ENCODE measurements at places on chromosomes 4 and X. TPM values are rescaled to one million over a fixed set of nuclear protein-coding genes. Genes with fewer than 3 reads are reported as not detected.

Gene GAGE12E
- total RNA-seq: not detected

Gene GPR34
- total RNA-seq: 4.1 TPM

Gene BEX5
- total RNA-seq: 1.3 TPM

Gene MAOB
- total RNA-seq: 4.2 TPM

Gene REST
- total RNA-seq: 29.2 TPM

Gene NKAP
- total RNA-seq: 7.3 TPM

Gene KLB
- 0.52 TPM for total RNA-seq

Gene UCHL1
- 8.3 TPM for total RNA-seq

Gene KCNIP4
- not detected for total RNA-seq

- no peak for DNase-seq
These were observed 90.8 kb downstream of the ZNF330 start for GRCh38 chr4:141311246-141312204.

DNA sequence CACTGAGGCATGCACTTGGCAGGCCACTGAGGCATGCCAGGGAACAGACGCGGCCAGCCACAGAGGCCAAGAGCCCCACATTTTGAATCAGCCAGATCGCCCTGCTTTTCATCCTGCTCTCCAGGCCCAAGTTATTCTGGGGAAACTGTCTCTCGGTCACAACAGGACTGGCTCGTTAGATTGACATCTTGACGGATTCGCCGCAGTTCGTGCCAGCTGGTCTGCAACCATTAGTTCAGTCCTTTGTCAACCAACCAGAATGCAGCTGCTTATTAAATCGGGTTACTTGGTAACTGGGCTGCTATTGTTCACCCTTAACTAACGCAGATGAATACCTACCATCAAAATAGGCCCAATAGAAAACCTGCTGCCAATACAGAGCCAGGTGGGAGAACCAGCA is 16.7 kb downstream of the CLDN34 start:
- DNase-seq: no peak

- DNase-seq: no peak
These were observed 367.3 kb downstream of the CHIC1 start for GRCh38 chrX:73930300-73930699.

GRCh38 chr4:92270908-92271307 is 32.9 kb upstream of the GRID2 start:
- no peak for DNase-seq

GRCh38 chr4:16082426-16083240 is 1.2 kb downstream of the PROM1 start:
- DNase-seq: no peak

DNA sequence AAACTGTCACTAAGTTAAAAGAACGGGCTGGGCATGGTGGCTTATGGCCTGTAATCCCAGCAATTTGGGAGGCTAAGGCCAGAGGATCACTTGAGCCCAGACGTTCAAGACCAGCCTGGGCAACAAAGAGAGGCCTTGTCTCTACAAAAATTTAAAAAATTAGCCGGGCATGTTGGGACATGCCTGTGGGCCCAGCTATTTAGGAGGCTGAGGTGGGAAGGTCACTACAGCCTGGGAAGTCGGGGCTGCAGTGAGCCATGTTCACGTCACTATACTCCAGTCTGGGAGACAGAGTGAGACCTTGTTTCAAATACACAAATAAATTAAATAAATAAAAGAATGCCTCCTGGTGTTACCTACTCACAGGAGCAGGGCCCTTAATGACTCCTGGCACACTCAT is 69.5 kb downstream of the APBB2 start:
- DNase-seq: no peak

DNA sequence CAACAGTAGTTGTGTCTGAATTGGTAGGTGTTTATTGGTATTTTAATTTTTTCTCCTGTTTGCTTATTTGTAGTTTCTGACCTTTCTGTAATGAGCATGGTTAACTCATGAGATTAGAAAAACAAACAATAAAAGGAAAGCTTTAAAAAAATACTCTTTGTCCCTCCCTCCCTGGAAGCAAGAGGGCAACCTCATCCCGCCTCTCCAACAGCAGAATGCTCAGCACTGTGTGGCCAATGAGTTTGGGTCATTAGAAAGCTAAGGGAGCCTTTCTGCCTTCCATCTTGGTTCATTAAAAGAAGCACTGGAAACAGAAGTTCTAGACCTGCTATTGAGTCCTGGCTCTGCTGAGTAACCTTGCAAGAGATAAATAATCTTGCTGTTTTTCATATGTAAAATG is 33.9 kb downstream of the TRPC5 start:
- DNase-seq: no peak

DNA sequence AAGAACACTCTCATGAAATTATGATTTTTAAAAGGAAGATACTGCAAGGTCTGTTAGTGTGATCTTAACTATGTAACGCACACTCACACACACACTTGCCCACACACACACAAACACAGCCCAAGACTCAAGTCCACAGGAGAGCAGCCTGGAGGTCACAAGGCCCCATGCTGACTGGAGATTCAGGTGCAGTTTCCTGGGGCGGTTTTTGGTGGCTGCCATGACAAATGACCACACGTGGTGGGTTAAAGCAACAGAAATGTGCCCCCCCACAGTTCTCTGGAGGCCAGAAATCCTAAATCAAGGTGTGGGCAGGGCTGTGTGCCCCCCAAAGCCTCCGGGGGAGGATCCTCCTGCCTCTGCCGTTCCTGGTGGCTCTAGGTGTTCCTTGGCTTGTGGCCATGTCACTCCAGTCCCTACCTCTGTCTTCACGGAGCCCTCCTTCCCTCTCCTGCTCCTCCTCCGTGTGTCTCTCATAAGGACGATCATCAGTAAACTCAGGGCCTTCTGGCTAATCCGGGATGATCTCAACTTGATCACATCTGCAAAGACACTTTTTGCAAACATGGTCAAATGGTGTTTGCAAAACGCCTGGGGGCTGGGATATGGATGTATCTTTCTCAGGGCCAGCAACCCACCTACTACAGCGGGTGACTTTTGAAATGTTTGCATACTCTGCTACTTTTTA is 9.7 kb upstream of the HTRA3 start:
- DNase-seq: no peak

DNA sequence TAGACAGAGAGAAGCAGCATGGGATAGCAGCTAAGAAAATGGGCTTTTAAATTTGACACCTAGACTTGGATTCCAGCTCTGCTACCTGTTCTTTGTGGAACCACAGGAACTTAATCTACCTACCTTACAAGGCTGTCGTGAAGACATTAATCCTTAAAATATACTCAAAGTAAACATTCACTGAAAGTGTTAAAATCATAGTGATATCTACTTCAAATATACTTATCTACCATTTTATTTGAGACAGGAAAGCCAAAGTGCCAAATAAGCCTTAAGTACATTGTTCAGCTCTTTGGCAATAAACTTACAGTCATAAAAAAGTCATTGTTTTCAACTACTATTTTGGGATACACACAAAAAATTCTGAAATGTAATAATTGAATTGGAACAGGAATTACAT is 295.0 kb upstream of the PITX2 start:
- DNase-seq: no peak

- DNase-seq: no peak
These were observed 395.2 kb downstream of the SPOCK3 start for GRCh38 chr4:166838975-166839614.

DNA sequence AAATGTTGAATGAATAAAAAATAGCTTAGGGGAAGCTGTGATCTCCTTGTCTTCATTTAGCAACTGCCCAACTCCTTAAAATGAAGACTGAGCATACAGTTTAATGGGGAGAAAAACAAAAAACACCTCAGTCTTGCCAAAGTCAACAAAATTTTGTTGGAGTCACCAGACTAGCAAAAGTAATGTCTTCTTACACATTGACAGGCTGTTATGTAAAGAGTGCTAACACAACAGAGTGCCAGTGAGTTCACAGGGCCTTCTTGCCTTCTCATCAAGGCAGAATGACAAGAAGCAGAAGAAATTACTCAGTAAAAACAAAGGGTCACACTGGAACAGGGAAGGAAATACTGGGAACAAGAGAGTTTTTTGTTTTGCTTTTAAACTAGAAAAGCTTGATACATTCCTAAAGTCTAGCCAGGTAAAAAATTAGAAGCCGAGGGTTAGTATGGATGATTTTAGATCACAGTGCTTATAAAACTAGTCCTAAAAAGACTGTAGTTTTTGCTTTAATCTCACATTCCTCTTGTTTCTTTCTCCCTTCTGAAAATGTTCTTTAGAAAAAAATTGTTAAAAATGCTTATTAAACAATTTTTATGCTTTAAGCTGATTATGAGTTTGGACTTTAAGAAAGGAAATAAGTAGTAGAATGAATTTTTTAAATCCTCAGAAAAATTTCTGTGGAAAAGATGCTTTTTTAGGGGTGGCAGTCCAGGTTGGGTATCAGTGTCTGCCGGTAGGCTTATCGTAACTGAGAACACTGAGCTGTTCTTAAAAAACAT is 38.7 kb upstream of the FRAS1 start:
- DNase-seq: no peak

- DNase-seq: no peak
These were observed 288.4 kb downstream of the CRLF2 start for GRCh38 chrX:924017-924416.

- DNase-seq: no peak
These were observed 214.0 kb upstream of the UGT8 start for GRCh38 chr4:114384629-114385028.

- DNase-seq: no peak
These were observed 23.2 kb downstream of the SLC7A11 start for GRCh38 chr4:138218976-138219375.

Data from lower leg skin (tissue), 4 donors.